T-helper 9 cell (primary cell): ENCODE measurements at places on chromosomes 6 and 20.
A peak's percentile ranks its signal among the peaks of the same experiment; 100 is the strongest.

- no peak for DNase-seq
These were observed 673.6 kb downstream of the CD109 start for GRCh38 chr6:74369556-74369993.

GRCh38 chr20:35434085-35435005, 3.7 kb downstream of the GDF5 start:
- no peak for DNase-seq

DNA sequence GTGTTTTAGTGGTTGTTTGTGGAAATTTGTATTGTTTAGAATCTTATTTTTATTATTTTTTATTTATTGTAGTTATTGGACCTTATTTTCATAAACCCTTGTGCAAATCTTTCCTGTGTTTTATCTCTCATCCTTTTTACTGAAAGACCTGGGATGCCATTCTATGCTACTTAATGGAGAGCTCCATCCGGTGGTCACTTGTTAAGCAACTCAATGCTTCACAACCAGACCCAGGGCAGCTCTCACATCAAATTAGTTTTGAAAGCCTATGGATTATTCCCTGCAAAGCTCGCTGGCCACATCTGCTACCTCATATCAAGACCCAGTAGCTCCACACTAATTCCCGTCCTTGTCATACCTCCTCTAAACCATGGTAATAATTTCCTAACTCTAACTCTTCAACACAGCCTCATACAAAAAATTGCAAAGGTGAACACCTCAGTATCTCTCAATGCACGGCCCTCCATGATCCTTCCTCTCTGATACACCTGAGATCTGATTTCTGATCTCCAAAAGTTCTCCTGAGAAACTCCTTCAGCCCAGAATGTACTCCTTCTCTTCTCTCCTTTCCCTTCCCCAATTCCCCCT, 296.6 kb upstream of the MANEA start:
- DNase-seq = no peak

GRCh38 chr6:40715570-40716403, 128.6 kb upstream of the LRFN2 start:
- DNase-seq = no peak

- DNase-seq = no peak
These were observed 641 bp downstream of the SF3B5 start for GRCh38 chr6:144094731-144095133.

- no peak for DNase-seq
These were observed 973 bp downstream of the TRIM38 start for GRCh38 chr6:25963426-25964123.

GRCh38 chr20:35702051-35702823, 3.0 kb downstream of the ROMO1 start:
- no peak for DNase-seq

- DNase-seq = no peak
These were observed 636.0 kb downstream of the MMUT start for GRCh38 chr6:48826901-48827701.

DNA sequence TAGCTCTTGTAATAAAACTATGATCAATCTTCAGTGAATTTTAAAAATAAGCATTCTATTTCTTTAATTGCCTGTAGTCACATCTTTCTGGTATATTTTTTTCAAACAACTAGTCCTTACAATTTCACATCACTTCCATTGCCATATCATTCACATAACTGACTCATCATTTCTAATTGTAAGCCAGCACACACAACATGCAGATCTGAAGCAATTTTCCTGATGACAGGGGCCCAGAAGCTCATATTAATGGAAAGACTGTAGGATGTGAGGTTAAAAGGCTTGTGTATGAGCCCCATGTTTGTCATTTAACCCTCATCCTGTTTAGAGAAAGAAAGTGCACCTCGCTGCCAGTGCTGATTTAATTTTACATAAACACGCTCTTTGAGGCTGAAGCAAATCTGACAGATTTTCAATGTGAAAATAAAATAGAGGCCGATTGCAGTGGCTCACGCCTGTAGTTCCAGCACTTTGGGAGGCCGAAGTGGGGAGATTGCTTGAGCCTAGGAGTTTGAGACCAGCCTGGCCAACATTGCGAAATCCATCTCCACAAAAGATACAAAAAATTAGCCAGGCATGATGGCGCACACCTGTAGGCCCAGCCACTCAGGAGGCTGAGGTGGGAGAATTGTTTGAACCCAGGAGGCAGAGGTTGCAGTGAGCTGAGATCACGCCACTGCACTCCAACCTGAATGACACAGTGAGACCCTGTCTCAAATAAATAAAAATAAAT, 40.1 kb upstream of the LTV1 start:
- DNase-seq = no peak

DNA sequence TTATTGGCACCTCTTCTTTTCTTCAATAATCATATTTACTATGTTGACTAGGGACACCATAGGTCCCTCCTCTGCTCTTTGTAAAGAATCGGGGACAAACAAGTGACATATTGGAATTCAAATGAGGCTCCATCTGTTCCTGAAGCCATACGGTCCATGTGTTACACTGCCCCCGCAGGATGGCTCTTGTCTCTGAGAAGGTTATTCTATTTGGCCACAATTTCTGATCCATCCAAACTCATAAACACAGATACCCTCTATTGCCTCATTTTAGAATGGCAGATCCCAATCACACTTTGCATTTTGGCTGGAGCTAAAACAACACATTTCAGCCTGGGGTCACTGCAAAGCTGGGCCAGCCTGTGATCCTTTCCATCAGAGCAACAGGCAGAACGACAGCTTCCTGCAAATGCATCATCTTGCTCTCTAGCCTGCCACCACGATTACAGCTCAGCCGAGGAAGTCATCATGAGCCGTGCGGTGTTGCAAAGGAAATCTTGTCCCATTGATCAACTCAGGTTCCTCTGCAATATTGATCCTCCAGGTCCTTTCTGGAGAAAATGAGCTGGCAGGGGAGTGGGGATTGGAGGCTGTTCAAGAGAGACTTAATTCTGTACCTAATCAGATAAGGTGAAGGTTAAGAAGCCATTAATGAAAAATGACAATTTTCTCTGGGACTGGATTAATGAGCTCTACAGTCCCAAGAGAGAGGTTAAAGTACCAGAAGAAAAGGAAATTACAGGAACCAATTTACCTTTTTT, 73.1 kb downstream of the AGPAT4 start:
- DNase-seq = no peak

DNA sequence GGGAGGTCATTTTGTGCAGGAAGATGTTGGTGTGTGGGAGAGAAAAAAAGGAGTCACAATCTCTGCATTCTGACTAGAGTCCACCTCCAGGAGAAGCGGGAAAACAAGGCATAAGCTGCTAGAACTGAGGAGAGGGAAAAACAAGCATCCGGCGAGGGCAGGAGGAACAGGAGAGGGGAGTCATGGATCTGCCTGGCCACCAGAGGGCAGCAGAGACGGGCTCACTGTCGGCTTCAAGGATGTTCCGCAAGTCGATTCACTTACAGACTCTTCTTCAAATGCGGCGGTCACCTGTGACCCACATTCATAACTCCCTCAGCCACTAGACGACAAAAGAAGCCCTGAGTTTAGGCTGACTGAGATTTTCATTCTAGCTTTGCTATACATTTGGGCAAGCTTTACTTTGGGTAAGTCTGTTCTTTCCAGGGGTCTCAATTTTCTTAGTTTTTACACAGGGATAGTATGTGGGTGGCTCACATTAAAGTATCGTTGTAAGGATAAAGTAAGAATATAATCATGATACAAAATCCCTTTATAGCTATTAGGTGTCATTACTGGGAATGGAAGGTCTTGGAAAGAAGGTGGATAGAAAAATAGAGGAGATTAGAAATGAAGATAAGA, 6.6 kb upstream of the BTNL2 start:
- peak; percentile 90 for DNase-seq

DNA sequence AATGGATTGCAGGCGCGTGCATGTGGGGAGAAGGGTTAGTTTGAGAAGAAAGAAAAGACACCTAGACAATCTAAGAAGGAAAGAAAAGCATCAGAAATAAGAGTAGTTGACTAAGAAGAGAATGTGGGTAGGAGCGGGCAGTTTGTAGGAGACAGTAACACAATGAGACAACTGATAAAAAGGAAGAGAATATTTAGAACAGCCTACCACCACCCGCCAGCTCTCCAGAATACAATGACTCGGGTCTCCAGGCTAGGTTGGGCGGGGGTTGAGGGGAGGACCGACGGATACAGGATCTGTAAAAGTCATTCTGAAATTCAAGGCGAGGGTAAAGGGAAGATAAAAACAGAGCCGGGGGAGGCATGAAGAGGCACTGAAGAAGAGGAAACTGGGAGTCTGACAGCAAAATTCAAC, 712 bp downstream of the ABHD16A start:
- no peak for DNase-seq

- no peak for DNase-seq
These were observed 17.2 kb upstream of the FNDC1 start for GRCh38 chr6:159152041-159152440.

GRCh38 chr6:141077355-141078333, 1055.1 kb upstream of the GJE1 start:
- DNase-seq = no peak

GRCh38 chr20:50009521-50010454, 27.0 kb downstream of the SNAI1 start:
- DNase-seq = no peak

DNA sequence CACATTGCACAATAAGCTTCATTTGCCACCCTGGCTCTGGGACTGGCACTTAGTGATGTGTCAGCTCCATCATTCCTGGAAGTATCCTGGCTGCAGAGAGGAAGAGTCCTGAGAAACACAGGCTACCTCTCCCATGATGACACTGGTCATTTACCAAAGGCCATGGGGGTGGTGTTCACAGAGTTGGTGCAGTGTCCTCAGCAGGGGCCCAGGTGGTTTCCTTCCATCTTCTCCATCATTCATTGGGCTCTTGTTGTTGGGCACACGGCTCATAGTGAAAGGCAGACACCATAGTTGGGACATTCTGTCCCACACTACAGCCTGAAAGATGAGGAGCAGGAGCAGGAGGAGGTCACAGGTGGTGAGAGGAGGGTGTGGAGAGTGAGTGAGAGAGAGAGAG, 15.8 kb upstream of the CST1 start:
- no peak for DNase-seq

- DNase-seq = no peak
These were observed 83.8 kb upstream of the KIF25 start for GRCh38 chr6:167913699-167914098.

- DNase-seq = no peak
These were observed 120.4 kb downstream of the TOX2 start for GRCh38 chr20:44034965-44035635.

- DNase-seq = no peak
These were observed 41.6 kb upstream of the NOX3 start for GRCh38 chr6:155497273-155497672.

GRCh38 chr6:6397842-6398241, 77.4 kb upstream of the F13A1 start:
- DNase-seq = no peak

GRCh38 chr20:38248133-38248532, 12.4 kb downstream of the KIAA1755 start:
- DNase-seq = no peak

GRCh38 chr6:158481690-158482473, 78.0 kb upstream of the TMEM181 start:
- no peak for DNase-seq

DNA sequence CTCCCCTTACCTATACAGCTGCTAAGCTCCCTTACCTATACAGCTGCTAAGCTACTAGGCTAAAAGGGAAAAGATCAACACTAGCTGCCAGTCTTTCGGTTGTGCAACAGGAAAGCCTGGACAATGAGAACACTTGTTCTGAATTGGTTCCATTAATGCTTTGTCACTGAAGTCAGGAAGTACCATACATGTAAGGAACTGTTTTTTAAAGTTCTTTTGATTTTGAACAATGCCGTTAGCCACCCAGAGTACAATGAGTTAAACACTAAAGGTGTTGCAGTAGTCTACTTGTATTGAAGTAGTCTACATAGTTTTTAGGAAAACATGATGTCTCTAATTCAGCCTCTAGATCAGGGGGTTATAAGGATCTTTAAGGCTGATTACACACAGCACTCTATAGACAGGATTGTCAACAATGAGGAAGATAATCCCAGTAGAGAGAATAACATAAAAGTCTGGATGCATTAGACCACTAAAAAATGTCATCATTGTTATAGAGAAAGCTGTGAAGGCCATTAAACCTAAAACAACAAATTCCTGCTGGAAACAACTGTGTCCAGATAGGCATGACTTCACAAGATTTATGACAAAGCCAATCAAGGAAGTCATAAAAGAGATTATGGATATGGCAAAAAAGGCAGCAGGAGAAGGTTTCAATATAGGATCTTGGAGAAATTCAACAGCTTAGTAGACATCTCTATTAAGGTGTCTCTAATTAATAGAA, 306.3 kb downstream of the PHF3 start:
- no peak for DNase-seq

DNA sequence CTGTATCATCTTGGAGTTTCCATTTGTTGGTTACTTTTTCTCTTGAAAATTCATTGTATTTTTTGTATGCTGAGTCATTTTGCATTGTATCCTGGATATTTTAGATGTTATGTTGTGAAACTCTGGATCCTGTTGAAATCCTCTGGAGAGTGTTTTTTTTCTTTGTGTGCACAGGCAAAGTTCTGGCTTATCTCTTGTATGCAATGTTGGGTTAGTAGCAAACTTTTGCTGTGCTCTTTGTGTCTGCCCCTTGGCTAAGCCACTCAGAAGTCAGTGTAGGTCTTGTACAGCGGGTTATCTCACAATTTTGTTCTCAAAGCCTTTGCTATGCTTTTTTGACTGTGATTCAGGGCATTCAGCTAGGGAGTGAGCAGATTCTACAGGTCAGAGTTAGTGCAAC, 29.1 kb upstream of the LMBRD1 start:
- DNase-seq = no peak

GRCh38 chr20:44856442-44856841, 29.1 kb upstream of the YWHAB start:
- DNase-seq = no peak
